ENCODE measurements at places on chromosomes 1 and 21. TPM values are rescaled to one million over a fixed set of nuclear protein-coding genes. Genes with fewer than 3 reads are reported as not detected.

DNA sequence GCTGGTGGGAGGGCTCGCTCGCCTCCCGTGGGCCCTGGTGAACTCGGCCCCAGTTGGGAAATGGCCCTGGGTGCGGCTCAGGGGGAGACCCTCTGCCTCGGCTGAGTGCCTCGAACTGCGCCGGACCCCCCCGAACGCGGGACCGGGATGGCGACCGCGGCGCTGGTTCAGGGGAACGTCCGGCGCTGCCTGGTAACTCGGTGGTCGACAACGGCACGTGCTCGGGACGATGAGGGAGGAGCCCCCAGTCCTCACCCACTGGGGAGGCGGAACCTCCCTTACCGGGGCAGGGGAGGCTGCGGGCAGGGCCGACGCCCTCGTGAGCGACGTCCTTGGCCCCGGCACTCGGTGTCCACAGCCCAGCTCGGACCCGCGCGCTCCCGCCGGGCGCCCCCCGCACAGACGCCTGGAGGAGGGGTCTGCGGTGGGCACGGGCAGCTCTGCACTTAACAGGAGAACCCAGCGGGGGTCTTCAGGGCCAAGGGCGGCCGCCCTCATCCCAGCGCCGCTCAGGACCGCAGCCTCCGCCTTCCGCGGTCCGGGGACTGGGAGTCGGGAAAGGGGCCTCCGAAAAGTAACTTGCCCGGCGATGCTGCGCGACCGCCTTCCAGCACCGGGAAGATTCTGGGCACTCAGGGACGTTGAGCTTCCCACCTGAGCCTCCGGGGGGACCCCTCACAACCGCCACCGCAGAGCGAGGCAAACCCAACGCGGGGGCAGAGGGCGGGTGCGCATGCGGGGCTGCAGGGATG is 1.7 kb downstream of the HES4 start:
- DNase-seq: peak; percentile 61
- H3K4me3 ChIP-seq: peak overlapping the region; percentile 33
- H3K27me3 ChIP-seq: no peaks in the 10 kb centered on the region
- H3K4me1 ChIP-seq: peaks cover 4% of the 10 kb centered on the region
- H3K36me3 ChIP-seq: no peaks in the 10 kb centered on the region
- H3K27ac ChIP-seq: no peak overlapping the region

- no peak overlapping the region for H3K4me3 ChIP-seq
- no peak overlapping the region for H3K27ac ChIP-seq
Measured at GRCh38 chr1:184770181-184770979, 15.7 kb upstream of the EDEM3 start.

DNA sequence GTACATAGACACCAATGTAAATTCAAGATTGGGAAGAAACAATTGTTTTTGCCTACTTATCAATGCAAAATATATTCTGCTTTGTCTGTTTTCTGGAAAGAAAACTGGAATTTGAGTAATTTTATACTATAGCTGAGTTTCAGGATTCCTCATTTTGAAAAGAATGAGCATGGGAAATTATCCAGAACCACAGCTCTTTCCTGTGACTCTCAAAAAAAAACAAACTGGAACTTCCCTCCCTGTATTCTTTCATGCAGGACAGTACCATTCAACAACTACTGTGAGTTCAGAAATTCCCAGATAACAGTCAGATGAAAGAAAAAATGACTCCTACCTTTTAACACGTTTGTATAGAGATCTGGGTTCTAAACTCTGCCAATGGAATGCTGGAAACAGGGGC is 372.4 kb downstream of the TGFB2 start:
- no peaks in the 10 kb centered on the region for H3K4me1 ChIP-seq
- H3K27ac ChIP-seq: no peak overlapping the region
- H3K36me3 ChIP-seq: no peaks in the 10 kb centered on the region
- H3K27me3 ChIP-seq: no peaks in the 10 kb centered on the region
- no peak for DNase-seq
- no peak overlapping the region for H3K4me3 ChIP-seq

GRCh38 chr1:236161230-236161629 is 18.9 kb downstream of the GPR137B start:
- no peaks in the 10 kb centered on the region for H3K27me3 ChIP-seq
- H3K4me1 ChIP-seq: no peaks in the 10 kb centered on the region
- no peak for DNase-seq

Gene SPRR5
- total RNA-seq: not detected

Gene SERPINC1
- 0.16 TPM for total RNA-seq

DNA sequence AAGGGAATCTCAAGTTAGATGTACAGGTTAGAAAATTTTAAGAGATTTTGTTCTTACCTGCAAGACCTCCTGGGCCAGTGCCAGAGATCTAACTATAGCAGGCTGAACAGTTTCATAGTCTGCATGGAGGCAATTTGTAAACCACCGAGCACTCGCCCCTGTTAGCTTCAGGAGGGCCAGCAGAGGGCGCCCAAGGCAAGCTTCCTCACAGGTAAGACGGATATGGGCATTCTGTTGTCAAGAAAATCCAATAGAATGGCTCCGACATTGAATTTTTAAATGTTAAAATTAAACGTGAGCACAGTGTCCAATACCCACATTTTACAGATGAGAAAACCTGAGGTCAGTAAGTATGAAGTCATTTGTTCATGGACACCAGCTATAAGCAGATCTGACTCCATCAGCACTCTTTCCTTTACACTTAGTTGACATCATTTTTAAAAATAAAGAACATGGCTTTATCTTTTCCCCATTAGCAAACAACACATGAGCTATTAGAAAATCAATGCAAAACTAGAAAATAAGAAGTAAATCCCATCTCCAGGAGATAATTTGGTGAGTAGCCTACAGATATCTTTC is 2.2 kb downstream of the REG4 start:
- peak; percentile 89 for DNase-seq
- no peaks in the 10 kb centered on the region for H3K27me3 ChIP-seq
- no peak overlapping the region for H3K27ac ChIP-seq
- H3K4me1 ChIP-seq: no peaks in the 10 kb centered on the region
- H3K4me3 ChIP-seq: no peak overlapping the region

Gene EPRS1
- 63.5 TPM for total RNA-seq

All from pancreas (tissue), 10 donors.